ENCODE measurements at places on chromosomes 3 and 15.

DNA sequence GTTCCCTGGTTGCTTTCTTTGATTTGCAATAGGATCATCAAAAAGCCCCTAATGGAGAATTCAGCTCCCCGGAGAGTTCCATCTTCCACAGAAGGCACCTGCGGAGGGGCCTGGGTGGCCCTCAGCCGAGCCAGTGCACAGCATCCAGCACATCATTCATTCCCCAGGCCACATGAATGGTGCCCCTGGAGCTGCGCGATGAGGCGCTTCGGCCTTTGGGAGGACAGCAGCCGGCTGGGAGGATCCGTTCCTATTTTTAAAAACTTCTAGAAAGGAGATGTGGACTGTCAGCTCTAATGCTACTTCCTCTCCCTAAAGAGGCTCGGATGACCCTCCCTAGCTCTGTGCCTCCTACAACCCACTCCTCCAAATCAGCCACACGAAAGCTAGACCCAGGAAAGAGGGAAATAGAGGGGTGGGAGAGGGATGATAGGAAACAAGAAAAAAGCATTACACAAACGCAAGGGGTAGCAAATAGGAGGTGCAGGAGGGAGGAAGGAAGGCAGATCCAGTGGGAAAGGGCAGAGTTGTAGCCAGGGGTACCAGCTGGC is 20.3 kb downstream of the EHD4 start:
- no peak for DNase-seq

DNA sequence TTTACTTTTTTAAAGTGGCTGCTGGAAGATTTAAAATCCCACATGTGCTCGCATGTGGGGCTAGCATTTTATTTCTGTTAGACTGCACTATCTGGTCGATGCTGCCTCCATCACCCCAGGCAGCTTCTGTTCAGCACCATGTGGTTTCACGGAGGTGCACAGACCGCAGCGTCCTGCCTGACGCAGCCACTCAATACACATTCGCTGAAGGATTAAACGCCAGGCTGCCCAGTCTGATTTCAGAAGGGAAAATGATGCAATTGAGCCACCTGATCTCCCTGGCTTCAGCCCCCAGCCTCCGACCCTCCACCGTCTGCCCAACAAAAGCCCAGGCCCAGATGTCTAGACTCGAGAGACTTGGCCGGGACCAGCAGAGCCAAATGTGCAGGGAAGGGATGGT is 84.5 kb downstream of the MEGF11 start:
- DNase-seq: no peak

DNA sequence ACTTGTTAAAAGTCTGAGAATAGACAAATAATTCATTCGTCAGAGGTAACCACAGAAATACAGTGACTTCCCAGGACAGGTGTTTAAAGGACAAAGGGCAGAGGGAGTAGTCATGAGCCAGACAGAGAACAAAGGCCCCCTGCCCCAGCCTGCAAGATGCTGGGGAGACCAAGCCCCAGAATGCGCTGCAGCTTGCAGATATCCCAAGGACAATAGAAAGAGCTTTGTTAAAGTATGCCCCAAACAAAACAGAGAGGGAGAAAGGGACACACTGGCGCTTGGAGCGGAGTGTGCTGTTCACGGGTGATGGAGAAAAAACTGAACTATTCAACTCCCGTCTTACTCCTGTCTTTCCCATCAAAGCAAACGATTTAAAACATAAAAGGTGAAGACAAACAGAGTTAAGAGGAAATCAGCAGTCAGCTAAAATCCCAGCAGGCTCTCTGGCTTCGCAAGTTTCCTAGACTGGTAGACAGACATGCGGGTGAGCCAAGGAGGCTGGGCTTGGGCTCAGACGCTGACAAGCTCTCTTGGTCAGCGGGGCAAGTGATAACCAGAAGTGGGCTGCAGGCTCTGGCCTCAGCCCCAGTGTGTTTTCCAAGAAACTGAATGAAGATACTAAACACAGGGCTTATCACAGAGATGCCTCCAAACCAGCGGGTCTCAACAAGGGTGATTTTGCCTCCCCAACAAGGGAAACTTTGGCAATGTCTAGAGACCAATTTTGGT is 130.1 kb downstream of the UACA start:
- no peak for DNase-seq

DNA sequence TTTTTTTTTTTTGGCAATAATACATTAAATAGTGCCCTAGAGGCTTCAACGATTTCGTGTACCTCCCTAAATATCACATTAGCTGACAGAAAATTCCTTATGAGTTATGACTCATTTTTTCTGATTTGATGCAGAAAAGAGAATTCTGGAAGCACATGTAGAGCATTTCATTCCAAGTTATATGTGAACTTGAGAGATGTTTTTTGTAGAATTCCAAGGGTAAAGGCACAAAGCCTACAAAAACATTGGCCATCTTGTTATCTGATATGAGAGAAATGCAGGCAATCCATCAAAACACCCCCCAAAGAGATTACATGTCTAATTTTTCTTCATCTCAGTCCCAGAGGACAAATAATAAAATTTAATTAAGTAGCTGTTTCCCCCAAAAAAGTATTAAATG is 6.7 kb upstream of the PFN2 start:
- DNase-seq: no peak

GRCh38 chr15:94282269-94283250 is 51.2 kb downstream of the MCTP2 start:
- DNase-seq: no peak

GRCh38 chr15:78314181-78314581 is 14.8 kb upstream of the SKIC8 start:
- no peak for DNase-seq

GRCh38 chr3:150495563-150496168 is 50.6 kb downstream of the SERP1 start:
- DNase-seq: no peak

- peak; percentile 21 for DNase-seq
These were observed 501 bp downstream of the DMXL2 start for GRCh38 chr15:51621936-51622603.

GRCh38 chr15:26972636-26973035 is 1.7 kb downstream of the GABRG3 start:
- DNase-seq: no peak

DNA sequence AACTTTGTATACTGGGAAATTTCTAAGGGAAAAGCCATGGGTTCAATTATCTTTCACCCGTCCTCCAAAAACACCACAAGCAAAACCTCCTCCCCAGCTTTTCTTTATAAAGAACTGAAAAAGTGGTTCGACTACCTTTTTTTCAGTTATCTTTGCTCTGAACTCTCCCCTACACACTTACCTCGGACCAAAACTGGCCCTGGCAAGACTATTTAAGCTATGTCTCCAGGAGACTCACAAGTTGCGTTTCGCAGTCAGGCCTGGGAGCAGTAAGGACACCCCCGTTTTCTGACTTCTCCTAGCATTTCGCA is 645 bp downstream of the COPS2 start:
- DNase-seq: no peak

GRCh38 chr3:185815391-185816282 is 9.2 kb downstream of the IGF2BP2 start:
- DNase-seq: no peak

- no peak for DNase-seq
These were observed 9.1 kb downstream of the MRPS11 start for GRCh38 chr15:88476635-88477060.

DNA sequence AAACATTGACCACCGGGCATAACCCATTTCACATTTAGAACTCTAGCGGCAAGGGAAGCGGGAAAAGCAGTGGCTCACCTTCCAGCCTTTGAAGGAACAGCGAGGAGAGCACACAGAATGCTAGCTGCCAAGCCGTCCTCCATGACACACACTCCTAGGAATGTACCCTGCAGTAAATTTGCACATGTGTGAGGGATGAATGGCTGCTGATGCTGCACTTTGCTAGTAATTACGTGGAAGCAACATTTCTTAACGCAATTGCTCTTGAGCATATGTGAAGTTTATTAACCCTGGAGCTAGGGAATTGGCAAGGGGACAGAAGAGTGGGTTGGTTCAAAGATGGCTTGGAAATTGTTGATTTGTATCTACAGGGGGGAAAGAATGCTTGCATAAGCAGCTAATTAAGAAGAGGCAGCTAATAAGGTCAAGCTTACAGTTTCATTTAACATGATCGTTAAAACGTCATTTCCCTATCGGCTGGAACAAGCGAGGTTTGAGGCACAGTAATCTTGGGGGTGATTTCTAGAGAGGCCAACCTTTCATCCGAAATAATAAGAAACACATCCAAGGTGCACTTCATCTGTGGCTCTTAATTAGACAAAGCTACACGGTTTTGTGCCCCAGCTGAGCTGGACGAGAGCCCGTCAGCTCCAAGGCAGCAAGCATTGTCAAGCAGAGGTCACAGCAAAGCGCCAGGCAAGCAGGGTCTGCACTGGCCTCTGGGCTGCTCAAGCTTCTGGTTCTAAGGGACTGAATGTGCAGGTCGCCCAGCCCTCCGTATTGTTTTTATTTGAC is 123.4 kb downstream of the CHSY1 start:
- DNase-seq: no peak

DNA sequence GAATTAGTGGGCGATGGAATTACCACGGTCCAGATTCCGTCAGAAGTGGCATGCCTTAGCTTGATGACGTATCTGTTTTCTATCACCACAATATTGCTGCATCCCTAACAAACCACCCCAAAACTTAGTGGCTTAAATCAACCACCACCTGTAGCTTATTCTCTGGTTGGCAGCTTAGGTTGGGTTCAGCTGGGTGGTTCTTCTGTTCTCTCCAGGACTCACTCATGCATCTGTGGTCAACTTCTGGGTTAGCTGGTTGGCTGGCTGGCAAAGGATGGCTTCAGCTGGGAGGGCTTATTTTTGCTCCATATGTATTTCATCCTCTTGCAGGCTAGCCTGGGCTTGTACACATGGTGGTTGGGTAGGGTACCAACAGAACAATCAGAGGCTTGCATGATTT is 288.8 kb upstream of the LRRFIP2 start:
- no peak for DNase-seq

- DNase-seq: no peak
These were observed 125.2 kb upstream of the TGFBR2 start for GRCh38 chr3:30481241-30481640.

DNA sequence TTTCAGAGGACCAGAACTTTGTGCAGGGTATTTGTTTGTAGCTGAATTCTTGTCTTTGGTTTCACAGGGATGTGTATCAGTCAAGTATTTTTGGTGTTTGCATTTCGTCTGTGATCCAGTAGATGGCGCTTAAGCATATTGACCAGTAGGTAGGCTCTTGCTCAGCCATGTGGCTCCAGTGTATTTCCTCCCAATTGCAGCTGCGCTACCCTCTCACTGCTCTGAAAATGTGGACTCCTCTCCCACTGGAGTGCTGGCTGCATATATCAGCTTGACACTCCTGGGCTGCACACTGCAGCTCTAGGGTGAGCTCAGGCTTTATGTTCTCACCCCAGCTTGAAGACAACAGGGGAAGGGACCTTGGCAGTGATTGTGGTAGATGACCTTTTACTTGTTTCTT is 1264.3 kb upstream of the ALCAM start:
- DNase-seq: no peak

- DNase-seq: no peak
These were observed 117.9 kb upstream of the RGMA start for GRCh38 chr15:93206893-93207292.

GRCh38 chr3:41199866-41200668 is 762 bp downstream of the CTNNB1 start:
- DNase-seq: peak; percentile 36

- DNase-seq: no peak
These were observed 32.4 kb upstream of the ALDH1L1 start for GRCh38 chr3:126212620-126213378.

GRCh38 chr3:61981060-61981459 is 392.3 kb downstream of the FEZF2 start:
- no peak for DNase-seq

GRCh38 chr3:18249126-18249525 is 176.0 kb downstream of the SATB1 start:
- DNase-seq: no peak

- no peak for DNase-seq
These were observed 194.6 kb downstream of the FAM43A start for GRCh38 chr3:194879991-194880939.

DNA sequence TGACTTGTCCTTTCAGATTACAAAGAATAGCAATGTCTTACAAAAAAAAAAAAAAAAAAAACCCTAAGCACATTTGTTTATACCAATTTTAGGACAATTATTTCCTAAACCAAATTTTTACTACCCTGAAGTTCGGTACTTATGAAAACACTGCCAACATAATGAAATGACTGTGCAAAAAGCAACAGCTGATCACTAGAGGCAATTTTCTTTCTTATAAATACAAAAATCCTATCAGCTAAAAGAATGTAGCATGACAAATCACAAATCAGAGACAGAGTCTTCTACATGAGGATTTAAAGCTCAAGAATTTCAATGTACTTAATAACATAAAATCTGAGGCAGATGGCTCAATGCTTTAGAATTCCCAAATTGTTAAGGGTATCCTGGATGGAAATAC is 191.8 kb downstream of the MAGI1 start:
- no peak for DNase-seq

DNA sequence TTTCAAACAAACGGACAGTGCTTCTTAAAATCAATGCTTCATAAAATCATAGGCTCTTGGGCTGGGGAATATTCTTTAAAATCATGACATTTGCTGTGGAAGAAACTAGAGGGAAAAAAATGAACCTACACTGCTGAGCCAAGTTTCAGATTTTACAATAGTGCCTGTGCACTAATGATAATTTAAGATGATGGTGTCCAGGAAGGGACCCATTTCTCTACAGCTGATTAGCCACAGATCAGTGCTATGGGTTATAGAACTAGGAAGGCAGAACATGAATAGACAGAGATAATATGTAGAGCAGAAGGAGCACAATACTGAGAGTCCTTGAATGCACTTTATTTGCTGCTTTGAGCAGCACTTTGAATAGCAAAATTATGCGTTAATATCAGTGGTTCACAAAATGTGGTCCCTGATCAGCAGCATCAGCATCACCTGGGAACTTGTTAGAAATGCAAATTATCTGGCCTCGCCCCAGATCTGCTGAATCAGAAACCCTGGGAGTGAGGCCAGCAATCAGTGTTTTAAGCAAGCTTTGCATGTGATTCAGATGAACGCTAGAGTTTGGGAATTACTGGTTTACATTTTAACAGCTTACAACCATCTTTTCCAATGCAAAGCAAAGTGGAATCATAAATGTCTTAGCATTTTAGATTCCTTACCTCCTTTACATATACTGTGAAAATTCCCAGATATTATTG is 135.8 kb upstream of the ANKRD28 start:
- DNase-seq: no peak

DNA sequence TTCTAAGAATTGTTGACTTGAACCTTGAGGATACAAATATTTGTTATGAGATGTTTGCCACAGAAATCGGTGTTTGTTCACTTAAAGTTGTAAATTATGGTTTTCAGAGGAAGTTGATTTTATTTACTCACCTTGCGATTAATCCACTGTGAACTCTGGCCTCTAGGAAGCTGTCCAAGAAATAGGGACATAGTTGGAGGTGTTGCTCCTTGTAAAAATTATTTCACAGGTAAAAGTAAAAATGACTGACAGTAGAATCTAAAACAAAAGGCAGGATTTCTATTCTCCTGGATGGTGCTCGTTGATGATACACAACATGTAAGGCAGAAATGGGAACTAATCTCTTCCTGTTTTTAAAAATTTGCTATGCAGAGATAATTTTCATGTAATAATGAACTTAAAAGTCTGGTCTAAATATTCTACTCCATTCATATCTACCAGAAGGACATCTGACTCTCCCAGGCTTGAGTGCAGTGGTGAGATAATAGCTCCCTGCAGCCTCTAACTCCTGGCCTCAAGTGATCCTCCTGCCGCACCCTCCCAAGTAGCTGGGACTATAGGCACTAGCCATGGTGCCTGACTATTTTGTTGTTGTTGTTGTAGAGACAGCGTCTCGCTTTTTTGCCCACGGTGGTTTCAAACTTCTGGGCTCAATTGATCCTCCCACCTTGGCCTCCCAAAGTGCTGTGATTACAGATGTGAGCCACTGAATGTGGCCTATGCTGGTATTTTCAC is 17.1 kb upstream of the LZTFL1 start:
- DNase-seq: no peak

GRCh38 chr3:131704098-131704497 is 201.3 kb upstream of the MRPL3 start:
- no peak for DNase-seq
